ENCODE measurements at places on chromosomes 2 and 18.

DNA sequence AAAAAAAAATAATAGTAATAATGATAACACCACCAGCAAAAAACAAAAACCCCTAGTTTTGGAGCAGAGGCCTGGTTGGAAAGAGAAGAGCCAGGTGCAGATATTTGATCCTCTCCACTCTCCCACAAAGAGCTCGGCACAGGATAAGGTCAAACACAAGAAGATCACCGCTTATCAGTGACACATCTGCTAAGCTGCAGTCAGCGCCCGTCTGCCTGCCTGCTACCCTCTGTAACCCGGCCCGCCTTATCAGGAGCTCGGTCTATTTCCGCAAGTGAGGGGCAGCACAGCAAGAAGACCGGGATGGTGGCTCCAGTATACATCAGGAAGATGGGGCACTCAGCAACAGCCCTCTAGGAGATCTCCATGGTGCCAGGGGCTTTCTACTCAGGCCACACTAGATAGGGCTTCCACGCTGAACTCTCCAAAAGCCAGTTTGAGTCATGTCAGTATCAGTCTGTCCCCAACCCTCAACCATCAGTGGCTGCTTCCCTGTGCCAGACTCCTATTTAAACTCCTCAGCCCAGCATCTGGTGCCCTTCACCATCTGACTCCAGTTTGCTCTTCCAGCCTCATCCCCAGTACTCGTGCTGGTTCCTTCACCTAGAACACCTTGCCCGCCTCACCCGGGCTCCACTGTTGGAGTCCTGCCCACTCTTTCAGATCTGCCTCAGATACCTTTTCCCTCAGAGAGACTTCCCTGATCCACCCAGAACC is 67.3 kb upstream of the PPP1CB start:
- DNase-seq: no peak

DNA sequence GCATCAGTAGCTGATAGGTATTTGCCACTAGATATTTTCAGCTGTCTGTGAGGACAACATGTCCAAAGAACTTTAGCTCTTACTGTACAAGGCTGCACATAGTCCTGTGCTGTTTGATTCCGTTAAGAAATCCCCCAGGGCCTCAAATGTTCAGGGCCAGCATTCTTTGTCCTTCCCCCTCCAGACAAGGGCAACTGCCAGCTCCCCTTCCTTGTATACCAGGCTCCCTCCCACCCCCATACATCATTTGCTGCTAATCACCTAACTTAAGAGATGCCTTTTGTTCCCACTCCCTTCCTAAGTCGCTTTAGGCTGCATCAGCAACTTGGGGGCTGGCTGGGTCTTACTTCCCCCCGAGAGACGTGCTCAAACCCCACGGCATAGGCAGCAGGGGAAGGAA is 138.7 kb downstream of the CDH20 start:
- DNase-seq: no peak

DNA sequence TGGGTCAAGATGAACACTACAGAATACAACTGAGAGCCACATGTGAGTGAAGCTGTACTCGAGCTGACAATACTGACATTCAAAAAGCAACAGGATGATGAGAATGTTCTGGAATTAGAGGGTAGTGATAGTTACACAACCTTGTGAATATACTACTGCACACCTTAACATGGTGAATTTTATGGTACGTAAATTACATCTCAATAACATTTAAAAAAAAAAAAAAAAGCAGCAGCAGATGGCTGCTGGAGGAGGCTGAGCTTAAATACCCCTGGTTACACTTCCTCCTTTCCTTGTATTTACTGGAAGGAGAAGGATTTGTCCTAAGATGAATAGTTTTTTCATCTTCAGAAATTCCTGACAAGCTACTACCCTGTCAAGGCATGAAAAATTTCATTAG is 45.5 kb upstream of the CYP1B1 start:
- DNase-seq: no peak

GRCh38 chr2:27133195-27133875 is 1.1 kb downstream of the PREB start:
- no peak for DNase-seq

GRCh38 chr2:157785866-157786662 is 90.1 kb downstream of the ACVR1 start:
- no peak for DNase-seq

- DNase-seq: no peak
Observed at GRCh38 chr2:149473521-149473920, 114.1 kb downstream of the MMADHC start.

DNA sequence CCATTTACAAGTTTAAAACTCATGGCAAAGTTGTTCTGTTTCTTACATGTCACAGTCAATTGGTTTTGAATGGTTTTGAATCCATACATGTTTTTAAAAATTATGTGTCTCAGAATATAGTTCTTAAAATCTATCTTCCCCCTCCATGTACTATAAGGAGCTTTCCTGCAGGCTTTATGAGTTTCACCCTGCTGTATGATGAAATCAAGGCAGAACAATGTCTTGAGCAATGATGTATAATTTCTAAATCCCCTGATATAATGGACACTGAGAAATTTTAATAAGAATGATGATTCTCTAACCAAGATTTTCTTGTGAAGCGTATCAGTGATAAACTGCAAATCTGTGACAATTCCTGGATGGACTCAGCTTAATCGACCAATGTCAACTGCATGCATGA is 10.6 kb upstream of the ZNF516 start:
- DNase-seq: no peak

DNA sequence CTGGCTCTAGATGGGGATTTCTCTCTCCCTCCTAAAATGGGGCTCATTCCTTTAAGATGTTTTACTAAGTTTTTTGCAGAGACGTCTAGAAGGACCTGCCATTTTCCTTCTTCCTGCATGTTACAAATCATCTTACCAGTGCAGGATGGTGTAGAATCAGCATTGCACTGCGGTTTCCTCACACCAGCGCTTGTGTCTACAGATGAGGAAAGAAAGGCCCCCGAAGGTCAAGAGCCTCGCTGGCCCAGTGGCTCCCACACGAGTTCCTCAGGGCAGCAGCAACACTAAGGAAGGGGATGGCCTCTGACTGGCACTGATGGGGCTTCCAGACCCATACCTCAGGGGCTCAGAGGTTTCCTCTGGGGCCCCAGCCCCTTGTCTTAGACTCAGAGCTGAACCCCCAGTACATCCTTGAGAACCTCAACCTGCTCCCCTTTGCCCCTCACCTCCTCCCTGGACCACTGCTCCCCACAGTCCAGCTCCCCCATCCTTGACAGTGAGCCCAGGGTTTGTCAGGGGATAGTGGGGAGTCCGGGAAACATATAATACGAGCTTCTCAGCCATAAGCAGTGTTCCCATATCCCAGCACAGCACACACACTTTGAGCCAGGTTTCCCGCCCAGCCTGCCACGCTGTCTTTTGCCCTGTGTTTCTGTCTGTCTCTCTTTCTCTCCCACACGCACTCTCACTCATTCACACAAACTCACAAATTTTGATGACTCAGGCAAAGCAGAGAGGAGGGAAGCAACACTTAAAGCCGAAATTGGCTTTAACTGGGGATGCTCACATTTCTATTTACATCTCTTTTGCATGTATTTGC is 29.4 kb downstream of the ZFP36L2 start:
- DNase-seq: no peak

DNA sequence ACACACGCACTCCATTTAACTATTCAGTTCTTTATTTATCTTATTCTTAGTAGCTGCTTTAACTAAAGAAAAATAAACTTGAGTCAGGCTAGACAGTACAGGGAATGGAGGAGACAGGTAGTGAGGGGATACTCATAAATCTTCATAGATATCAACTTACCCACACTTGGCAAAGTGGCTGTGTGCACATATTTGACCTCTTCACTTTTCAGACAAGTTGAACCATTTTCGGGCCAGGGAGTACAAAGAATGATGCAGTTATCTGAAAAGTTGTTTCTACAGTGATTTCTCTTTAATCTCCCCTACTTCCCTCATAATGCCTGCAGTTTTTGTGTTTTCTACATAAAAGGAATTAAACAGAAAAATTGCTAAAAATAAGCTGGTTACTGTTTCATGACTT is 307.5 kb downstream of the GULP1 start:
- no peak for DNase-seq

DNA sequence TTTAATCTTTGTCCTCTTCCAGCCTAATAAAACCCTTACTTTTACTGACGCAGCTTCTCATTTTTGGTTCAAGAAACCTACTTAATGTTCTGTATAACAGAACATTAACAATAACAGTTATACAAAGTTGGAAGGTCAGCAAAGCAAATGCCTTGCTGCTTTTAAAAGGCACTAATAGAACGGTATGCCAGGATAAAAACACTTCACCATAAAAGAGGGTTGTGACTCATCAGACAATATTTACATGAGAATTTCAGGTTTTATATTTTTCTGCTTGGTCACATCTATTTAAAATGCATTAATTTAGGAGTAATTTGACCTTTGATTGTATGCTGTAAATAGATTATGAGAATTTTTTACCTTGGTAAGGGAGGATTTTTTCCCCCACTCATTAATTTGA is 3.0 kb downstream of the KLHL41 start:
- DNase-seq: no peak

DNA sequence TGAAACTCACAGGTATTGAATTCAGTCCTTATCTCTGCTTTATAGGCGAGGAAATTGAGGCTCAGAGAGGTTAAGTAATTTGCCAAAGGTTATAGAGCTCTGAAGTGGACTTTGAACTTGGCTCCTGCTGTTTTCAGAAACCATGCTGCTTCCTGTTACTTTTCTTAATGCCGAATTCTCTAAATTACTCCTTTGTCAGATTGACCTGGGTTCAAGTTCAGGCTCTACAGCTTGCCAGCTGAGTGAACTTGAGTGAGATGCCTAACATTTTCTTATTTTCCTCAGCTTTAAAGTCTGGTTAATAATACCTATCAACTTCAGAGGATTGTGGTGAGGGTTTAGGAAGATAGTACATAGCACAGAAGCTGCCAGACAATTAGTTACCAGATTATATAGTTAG is 3.4 kb downstream of the ASAP2 start:
- DNase-seq: no peak

DNA sequence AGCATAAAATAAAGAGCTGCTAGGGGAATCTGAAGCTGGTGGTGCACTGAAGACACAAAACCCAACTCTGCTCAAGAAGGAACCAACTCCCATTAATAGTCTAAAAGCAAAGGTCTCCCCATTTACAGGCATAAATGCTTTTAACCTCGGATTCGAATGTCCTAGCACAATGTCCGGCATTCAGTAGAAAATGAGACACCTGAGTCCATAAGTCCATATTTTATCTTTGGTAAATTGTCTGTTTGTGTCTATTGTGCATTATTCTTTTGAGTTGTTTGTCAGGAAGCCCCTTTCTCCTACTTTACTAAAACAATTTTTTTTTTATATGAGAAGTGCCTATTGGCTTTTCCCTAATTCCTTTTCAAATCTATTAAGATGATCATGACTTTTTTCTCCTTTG is 179.5 kb upstream of the SMAD7 start:
- no peak for DNase-seq

DNA sequence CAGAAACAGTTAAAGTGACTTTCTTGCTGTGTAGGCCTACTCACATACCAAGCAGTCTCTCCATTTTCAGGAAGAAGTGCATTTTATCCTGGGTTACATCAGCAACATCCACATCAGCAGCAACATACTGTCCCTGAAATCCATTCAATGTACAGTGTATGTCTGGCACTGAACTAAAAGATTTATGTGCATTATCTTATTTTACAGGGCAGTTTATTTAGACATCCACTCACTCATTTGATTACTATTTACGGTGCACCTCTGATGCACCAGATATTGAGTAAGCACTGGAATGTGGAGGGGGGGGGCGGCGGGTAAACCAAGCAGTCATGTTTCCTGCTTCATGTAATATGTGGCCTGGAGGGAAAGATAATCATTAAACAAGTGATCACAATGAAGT is 1128.2 kb downstream of the BCL11A start:
- DNase-seq: no peak

GRCh38 chr2:216777637-216778273 is 82.1 kb downstream of the TNP1 start:
- peak; percentile 14 for DNase-seq

- DNase-seq: no peak
Observed at GRCh38 chr2:86135653-86136052, 29.6 kb downstream of the PTCD3 start.

DNA sequence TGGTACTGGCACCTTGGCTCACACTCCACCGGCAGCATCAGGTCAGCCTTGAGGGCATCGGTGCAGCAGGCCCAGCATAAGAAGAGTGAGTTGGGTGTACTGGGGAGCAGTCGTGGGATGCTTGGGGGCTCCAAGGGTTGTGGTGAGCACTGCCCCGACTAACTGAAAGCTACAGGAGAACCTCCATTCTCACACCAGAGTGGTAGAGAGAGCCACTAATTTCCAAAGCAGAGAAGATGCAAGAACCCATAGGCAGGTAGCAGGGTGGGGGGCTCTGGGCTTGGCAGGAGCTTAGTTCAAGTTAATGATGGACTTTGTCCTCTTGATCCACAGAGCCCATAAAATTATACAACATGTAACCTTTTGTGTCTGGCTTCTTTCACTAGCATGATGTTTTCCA is 148.0 kb upstream of the SMAD2 start:
- DNase-seq: no peak

- no peak for DNase-seq
Observed at GRCh38 chr2:66601624-66602023, 166.7 kb downstream of the MEIS1 start.

DNA sequence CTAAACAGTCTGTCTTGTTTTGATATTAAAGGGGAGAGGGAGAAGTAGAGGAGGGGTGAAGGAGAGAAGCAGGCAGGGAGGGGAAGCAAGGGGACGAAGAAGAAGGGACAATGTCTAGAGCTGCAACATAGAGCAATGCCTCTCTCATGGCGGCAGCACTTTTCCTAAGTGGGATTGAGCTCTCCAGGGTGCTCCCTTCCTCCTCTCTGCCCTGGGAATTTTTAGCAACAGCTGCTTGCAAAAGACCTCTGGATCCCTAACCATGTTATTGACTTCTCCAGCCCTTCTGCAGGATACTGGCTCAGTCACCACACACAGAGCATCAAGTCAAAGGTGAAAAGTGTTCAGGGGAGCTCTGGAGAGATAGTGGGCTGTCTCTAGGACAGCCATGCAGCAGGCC is 734.9 kb downstream of the EPHA4 start:
- DNase-seq: no peak

DNA sequence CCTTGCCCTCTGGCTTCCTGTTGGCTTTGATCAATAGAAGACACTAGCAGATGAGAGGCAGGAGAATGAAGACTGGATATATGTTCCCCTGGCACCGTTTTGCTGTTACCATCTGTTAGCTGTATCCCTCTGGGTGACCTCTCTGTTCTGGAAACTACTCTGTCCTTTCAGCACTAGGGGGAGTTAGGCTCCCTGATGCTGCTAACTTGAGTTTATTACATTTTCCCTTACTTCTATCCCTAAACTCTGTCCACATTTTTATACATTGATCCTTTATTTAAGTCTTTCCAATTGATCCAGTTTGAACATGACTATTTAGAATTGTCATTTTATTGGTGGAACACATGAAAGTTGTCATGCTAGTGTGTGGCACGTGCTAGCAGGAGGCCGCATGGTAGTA is 1014.3 kb upstream of the CDH2 start:
- DNase-seq: no peak
